Caki2 (cell line): ENCODE measurements at places on chromosomes 7 and 10.

DNA sequence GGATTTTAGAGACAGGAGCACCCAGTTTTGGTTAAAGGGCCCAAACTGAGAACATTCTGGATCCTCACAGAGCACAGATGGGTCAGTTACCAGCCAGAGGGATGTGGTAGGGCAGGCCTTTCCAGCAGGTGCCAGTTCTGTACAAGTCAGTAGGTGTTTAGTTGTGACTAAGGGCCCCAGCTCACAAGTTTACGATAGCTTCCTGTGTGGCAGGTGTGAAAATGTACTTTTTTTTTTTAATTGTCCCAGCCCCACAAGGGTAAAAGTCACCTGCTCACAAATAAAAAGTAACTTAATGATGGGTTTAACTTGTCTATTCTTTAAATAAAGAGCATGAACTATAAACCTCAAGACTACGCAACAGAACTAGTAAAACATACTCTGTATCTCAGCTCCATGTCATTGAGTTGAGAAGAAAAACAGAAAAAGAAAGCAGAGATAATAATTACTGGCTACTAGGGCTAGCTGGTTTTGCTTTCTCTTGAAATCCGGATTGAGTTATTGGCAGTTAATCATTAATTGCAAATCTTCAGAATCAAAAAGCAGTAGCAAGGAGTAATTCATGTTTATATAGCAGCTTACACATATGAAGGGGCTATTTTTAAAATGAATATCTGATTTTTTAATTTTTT lies 15.4 kb downstream of the NFE2L3 start:
- DNase-seq: no peak

GRCh38 chr10:3396116-3396515 lies 223.5 kb upstream of the PITRM1 start:
- DNase-seq: no peak

GRCh38 chr10:88195841-88196240 lies 332.4 kb downstream of the PTEN start:
- no peak for DNase-seq

DNA sequence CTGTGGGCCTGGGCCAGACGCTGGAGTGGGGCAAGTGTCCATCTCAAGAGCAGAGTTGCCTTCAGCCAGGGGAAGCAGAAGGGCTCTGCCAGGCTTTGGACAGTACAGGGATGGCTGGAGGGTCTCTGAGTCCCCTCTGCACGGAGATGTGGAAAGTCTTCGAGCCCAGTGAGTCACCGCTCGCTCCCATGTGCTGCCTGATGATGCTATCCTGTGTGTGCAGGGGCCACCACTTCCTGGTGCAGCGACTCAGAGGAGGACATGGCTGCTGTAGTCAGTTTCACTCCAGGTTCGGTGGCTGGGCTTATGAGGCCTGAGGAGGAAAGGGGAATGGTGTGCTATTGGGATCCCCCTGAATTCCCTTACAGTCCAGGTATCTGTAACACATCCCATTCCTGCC lies 6.0 kb downstream of the ADCYAP1R1 start:
- no peak for DNase-seq

DNA sequence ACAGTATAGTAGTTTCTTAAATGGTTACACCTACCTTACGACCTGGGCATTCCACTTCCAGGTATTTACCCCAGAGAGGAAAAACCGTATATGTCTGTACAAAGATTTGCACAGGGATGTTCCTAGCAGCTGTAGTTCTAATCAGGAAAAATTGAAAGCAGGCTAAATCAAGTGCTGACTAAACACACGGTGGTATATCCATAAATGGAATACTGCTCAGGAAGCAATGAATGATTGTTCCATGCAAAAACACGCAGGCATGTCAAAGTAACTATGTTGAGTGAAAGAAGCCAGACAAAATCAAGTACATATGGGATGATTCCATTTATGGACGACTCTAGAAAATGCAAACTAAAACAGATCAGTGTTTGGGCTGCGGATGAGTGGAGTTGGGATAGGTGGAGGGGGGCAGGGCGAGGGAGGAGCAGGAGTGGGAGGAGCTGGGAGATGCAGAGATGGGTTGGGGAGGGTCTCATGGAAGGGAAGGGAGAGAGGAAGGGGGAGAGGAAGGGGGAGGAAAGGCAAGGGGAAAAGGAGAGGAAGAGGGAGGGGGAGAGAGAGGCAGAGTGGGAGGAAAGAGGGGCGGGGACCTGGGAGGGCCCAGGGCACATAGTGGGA lies 484 bp upstream of the MSRB2 start:
- no peak for DNase-seq

- no peak for DNase-seq
Observed at GRCh38 chr7:157111311-157111710, 27.4 kb upstream of the UBE3C start.

- no peak for DNase-seq
Observed at GRCh38 chr7:128921866-128922440, 11.4 kb upstream of the KCP start.

DNA sequence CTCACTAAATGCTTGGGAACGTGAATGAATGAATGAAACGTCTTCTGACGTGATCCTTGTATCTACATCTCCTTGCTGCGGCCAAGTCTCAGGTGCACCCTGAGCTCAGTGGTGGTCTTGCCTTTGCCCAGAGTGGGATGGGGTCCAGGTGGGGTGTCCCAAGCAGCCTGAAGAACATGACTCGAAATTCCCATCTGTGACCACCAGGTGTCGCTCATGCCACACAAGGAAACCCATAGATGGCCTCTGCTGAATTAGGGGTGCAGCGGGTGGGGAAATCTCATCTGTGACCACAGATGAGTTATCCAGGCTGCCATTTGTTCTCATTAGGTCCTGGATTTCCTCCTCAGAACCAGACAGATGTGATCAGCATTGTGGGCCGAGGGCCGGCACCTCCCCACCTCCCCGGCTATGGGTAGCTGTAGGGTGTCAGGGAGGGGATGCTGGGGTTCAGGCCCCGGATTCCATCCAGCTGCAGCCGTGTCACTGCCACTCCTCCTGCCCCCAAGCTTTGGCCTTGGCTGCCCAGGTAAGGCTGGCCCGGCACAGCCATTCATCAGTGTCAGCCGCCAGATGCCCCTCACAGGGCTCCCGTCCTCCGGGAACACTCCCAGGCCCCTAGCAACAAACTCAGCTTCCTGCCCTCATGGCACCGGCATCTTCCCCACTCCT lies 21.0 kb upstream of the GNA12 start:
- peak; percentile 50 for DNase-seq

GRCh38 chr7:3459111-3459510 lies 158.1 kb downstream of the SDK1 start:
- DNase-seq: no peak
